ENCODE measurements at places on chromosomes 2 and 18.
A peak's percentile ranks its signal among the peaks of the same experiment; 100 is the strongest.

DNA sequence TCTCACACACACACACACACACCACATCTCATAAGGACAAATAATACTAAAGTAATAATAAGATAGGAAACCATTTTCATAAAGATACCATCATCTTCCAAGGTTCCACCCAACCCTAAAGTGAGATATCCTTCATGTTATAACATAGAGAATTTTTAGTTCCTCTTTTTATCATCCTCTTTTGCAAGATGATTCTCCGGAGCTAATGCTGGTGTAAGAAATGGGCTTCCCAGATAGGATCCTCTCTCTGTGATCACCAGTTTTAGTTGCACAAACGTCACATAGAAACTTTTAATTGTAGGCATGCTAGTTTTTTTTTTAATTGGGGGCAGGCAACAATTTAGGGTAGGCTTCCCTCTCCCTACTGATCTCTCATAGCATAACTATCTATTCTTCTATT, 49.6 kb downstream of the ARHGAP25 start:
- no peaks in the 10 kb centered on the region for H3K27me3 ChIP-seq
- H3K4me1 ChIP-seq = no peaks in the 10 kb centered on the region
- no peak overlapping the region for H3K4me3 ChIP-seq
- H3K27ac ChIP-seq = no peak overlapping the region

GRCh38 chr2:18834341-18834740, 245.0 kb upstream of the NT5C1B start:
- no peak for DNase-seq
- H3K4me1 ChIP-seq = peaks cover 18% of the 10 kb centered on the region
- no peak overlapping the region for H3K27ac ChIP-seq
- no peak overlapping the region for H3K4me3 ChIP-seq
- no peaks in the 10 kb centered on the region for H3K36me3 ChIP-seq
- no peaks in the 10 kb centered on the region for H3K27me3 ChIP-seq

GRCh38 chr2:196607073-196607472, 32.4 kb upstream of the CCDC150 start:
- H3K4me3 ChIP-seq = no peak overlapping the region
- no peak overlapping the region for H3K27ac ChIP-seq
- DNase-seq = no peak
- H3K36me3 ChIP-seq = no peaks in the 10 kb centered on the region

DNA sequence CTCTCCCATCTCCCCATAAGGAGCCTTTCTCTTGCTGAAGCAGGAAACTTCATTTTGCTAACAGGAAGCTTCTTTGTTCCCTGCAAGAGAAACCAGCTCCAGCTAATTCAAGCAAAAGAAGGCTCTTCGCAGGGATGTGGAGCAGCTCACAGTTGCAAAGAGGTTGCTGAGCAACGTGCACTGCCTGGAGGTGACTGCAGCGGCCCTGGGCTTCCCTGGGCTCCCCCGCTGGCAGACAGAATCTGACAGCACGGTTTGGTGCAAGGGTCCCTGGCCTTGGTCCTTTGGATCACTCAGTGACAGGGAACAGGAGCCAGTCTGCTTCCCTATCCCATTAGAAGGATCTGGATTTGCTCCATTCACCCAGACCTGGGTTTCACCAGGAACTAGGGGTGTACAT, 25.8 kb downstream of the GPR55 start:
- DNase-seq = no peak
- no peaks in the 10 kb centered on the region for H3K4me1 ChIP-seq
- no peak overlapping the region for H3K4me3 ChIP-seq
- H3K36me3 ChIP-seq = no peaks in the 10 kb centered on the region

- H3K27me3 ChIP-seq = no peaks in the 10 kb centered on the region
- H3K4me3 ChIP-seq = no peak overlapping the region
- no peaks in the 10 kb centered on the region for H3K4me1 ChIP-seq
These were observed 215.1 kb downstream of the DYSF start for GRCh38 chr2:71668326-71669057.

DNA sequence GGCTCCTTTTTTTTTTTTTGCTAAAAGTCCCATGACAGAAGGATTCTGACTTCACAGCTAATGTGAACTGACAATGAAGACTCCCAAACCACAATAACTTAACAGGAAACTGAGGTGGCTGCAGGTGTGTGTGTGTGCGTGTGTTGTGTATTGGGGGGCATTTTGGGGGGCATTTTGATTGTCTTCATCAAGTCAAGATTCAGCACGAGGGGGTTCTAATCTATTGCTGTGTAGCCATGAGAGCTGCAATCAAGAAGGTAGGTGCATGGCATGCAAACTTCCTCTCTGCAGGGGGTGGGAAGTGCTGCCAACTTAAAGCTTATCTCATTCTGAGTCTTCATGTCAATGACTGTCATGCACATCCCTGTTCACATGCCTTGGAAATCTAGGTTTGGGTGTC, 25.2 kb downstream of the SPRED2 start:
- H3K4me3 ChIP-seq = no peak overlapping the region
- H3K27ac ChIP-seq = no peak overlapping the region
- H3K27me3 ChIP-seq = no peaks in the 10 kb centered on the region
- peak; percentile 70 for DNase-seq
- peaks cover 17% of the 10 kb centered on the region for H3K4me1 ChIP-seq
- H3K36me3 ChIP-seq = no peaks in the 10 kb centered on the region

GRCh38 chr2:200430017-200430416, 79.9 kb downstream of the KCTD18 start:
- peaks cover 18% of the 10 kb centered on the region for H3K36me3 ChIP-seq
- H3K27me3 ChIP-seq = no peaks in the 10 kb centered on the region
- H3K4me1 ChIP-seq = no peaks in the 10 kb centered on the region
- no peak overlapping the region for H3K4me3 ChIP-seq
- DNase-seq = no peak

- no peak for DNase-seq
- H3K4me1 ChIP-seq = peaks cover 65% of the 10 kb centered on the region
- no peak overlapping the region for H3K4me3 ChIP-seq
- no peaks in the 10 kb centered on the region for H3K27me3 ChIP-seq
These were observed 38.9 kb downstream of the TMEM17 start for GRCh38 chr2:62467100-62467474.

DNA sequence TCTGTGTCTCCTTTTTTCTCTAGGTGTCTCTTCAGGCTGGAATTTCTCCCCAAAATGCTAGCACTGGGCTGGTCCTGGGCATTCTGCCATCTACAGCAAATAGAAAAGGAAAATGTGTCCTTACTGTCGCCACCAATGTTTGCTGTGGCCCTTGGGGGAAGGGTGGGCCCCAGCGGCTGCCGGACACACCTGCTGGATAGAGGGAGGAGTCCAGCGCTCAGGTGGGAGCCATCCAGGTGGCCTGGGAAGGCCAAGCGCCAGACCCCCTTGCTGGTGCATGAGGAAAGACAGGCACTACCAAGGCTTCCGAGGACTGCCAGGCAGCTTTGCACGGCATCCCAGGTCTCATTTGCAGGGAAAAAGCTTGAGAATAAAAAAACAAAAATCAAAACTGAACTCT, 147.7 kb upstream of the GATA6 start:
- no peaks in the 10 kb centered on the region for H3K36me3 ChIP-seq
- no peak overlapping the region for H3K27ac ChIP-seq
- H3K4me3 ChIP-seq = no peak overlapping the region
- no peak for DNase-seq
- H3K27me3 ChIP-seq = no peaks in the 10 kb centered on the region

DNA sequence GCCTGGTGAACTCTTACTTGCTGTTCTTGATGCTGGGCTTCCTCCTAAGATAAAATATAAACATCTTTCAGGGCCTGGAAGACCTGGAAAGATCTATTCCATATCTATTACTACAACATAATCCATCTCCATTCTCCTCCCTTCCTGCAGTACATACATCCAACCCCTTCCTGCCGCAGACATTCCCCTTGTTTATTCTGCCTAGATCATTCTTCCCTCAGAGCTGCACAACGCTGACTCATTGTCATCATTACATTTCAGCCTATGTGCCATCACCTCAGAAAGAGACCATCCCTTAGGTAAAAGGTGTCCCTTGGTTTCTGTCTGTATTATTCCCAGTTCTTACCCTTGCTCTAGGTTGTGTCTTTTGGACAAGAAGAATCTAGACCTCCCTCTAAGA, 2.5 kb upstream of the CDH7 start:
- no peak overlapping the region for H3K27ac ChIP-seq
- H3K4me1 ChIP-seq = peaks cover 18% of the 10 kb centered on the region
- no peaks in the 10 kb centered on the region for H3K36me3 ChIP-seq
- no peak for DNase-seq
- H3K27me3 ChIP-seq = peaks cover 20% of the 10 kb centered on the region

GRCh38 chr18:8816816-8817215, 111.5 kb downstream of the MTCL1 start:
- H3K4me1 ChIP-seq = peaks cover 14% of the 10 kb centered on the region
- H3K36me3 ChIP-seq = no peaks in the 10 kb centered on the region
- DNase-seq = no peak
